ENCODE measurements at places on chromosomes 16 and 17. TPM values are rescaled to one million over a fixed set of nuclear protein-coding genes. Genes with fewer than 3 reads are reported as not detected.

The RAB26 gene
- total RNA-seq: 2.4 TPM

The ATP1B2 gene
- total RNA-seq: 15.4 TPM

DNA sequence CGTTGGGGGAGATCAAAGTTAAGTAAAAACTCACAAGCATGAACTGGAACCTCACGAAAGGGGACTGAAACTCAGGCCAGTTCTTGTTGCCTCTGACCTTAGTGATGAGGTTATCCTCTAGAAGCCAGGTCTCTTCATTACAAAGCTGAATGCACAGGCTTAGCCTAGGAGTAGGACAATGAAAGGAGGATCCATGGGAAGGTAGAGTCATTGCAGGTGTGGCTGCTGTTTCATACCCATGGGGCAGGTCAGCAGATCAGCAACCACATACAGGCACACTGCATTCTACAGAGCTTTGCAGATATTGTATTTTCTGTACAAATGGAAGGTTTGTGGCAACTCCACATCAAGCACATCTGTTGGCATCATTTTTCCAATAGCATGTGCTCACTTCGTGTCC lies 341.3 kb upstream of the SOX9 start:
- no peaks in the 10 kb centered on the region for H3K27me3 ChIP-seq
- H3K4me3 ChIP-seq: no peak overlapping the region
- DNase-seq: no peak
- no peaks in the 10 kb centered on the region for H3K4me1 ChIP-seq

DNA sequence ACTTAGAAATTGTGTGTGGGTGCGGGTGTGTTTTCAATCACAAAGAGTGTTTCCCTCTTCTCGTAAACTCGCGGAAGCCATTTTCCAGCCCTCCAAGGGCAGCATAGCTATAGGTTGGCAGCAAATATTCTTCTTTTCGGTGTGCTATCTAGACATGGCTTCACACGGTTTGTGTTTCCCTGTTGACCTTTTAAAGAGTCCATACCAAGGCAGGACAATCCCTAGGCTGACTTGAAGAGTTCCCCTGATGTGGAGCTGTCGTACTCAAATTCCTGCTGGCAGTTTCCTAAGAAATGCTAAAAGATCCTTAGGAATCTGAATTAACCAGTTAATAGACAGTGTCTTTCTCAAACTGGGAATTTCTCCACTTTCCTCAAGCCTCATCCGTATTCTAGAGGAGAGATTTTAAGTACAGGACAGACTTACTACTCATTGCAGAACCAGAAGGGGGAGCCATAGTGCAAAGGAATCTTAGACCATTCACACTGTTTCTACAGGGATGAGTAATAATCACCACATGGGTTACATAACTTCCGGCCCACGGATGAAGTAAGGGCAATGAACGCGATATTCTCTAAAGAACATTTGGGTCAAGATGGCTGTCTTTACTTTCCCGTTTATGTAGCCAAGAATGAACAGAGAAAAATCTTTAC lies 288.6 kb upstream of the ELAC2 start:
- no peak overlapping the region for H3K4me3 ChIP-seq
- peak; percentile 58 for DNase-seq
- no peaks in the 10 kb centered on the region for H3K27me3 ChIP-seq
- H3K27ac ChIP-seq: no peak overlapping the region

GRCh38 chr16:8866118-8866883 lies 2.5 kb downstream of the CARHSP1 start:
- H3K36me3 ChIP-seq: peaks cover 12% of the 10 kb centered on the region
- H3K4me3 ChIP-seq: peak overlapping the region; percentile 90
- no peak overlapping the region for H3K27ac ChIP-seq
- no peaks in the 10 kb centered on the region for H3K27me3 ChIP-seq
- peak; percentile 95 for DNase-seq

- no peaks in the 10 kb centered on the region for H3K27me3 ChIP-seq
- no peak for DNase-seq
- no peak overlapping the region for H3K4me3 ChIP-seq
- no peaks in the 10 kb centered on the region for H3K36me3 ChIP-seq
Observed at GRCh38 chr16:27925612-27926011, 137.9 kb downstream of the GSG1L start.

GRCh38 chr16:31352376-31353115 lies 2.4 kb upstream of the ITGAX start:
- H3K4me3 ChIP-seq: no peak overlapping the region
- H3K27ac ChIP-seq: no peak overlapping the region
- DNase-seq: no peak
- H3K27me3 ChIP-seq: no peaks in the 10 kb centered on the region
- H3K36me3 ChIP-seq: no peaks in the 10 kb centered on the region
- no peaks in the 10 kb centered on the region for H3K4me1 ChIP-seq

DNA sequence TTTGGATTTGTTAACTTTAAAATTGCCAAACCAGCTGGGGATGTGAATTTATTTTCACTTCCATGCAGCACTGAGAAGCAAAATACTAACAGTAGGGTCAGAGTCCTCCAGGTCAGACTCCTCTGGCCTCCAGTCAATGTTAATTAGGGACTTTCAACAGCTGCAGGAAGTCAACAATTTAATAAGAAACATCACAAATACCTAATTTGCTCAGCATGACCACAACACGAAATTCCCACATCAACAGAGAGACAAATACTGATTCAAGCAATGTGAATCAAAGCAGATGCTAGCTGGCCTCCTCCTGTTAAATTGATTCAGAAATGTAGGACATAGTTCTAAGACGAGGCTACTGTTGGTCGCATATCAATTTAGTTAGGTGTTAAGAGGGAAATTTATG lies 111.7 kb downstream of the ABCA8 start:
- no peak overlapping the region for H3K4me3 ChIP-seq
- no peaks in the 10 kb centered on the region for H3K27me3 ChIP-seq
- no peaks in the 10 kb centered on the region for H3K36me3 ChIP-seq
- H3K27ac ChIP-seq: no peak overlapping the region
